ENCODE measurements at places on chromosomes 16 and 17. TPM values are rescaled to one million over a fixed set of nuclear protein-coding genes. Genes with fewer than 3 reads are reported as not detected.

DNA sequence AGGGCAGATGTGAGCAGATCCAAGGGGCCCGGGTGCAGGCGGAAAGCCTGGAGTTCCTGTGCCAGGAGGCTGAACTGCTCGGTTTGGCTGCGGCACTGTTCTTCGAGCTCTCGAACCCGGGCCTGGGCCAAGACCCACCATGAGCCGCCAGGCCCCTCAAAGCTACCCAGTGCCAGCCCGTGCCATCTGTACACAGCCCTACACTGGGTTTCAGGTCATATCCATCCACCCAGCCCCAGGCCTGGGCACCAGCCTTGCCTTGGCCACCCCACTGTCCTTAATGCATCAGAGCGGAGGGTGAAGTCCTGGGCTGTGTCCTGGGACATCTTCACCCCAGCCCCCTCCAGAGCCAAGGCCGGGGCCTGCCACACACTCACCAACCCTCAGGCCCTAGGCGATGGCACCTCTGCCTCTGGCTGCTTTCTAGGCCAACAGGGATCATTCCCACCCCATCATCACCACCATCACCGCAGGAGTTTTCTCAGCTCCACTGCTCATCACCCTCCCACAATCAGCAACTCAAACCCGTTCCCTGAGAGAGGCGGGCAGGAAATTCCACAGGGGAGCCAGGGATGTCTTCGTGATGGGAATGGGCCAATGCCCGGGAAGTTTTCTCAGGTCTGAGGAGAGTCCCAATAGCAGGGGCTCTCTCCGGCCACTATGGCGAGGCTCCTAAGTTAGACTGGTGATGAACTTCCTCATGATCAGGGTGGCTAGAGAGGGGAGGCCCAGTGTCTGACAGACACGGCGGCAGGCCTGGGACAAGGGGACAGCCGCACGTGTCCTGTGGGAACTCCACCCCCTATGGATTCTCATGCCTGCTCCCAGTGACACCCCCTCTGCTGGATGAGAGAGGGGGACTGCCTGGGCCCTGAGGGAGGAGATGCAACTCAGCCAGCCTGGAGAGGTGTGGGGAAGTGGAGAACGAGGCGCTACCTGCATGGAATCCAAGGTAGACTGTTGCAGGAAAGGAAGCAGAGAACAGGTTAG, 9.1 kb downstream of the TSPOAP1 start:
- no peak for DNase-seq

GRCh38 chr16:14569213-14569612, 60.8 kb downstream of the PARN start:
- no peak for DNase-seq

DNA sequence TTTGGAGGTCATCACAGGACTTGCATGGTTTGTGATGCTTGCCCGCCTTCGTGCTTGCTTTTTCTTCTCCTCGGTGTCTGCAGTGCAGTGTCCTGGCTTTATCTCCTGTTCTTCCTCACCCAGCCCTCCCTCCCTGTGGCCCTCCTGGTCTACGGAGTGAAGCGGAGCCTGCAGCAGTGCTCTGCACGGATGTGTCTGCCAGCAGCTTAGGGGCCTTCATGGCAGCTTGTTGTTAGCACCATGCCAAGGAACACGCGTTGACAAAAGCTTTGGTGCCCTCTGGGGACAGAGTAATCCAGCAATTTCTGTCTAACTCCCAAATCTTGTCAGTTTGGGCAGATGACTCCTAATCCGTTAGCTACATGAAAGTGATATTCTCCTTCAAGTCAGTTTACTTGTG, 9.9 kb downstream of the DHODH start:
- DNase-seq: no peak

DNA sequence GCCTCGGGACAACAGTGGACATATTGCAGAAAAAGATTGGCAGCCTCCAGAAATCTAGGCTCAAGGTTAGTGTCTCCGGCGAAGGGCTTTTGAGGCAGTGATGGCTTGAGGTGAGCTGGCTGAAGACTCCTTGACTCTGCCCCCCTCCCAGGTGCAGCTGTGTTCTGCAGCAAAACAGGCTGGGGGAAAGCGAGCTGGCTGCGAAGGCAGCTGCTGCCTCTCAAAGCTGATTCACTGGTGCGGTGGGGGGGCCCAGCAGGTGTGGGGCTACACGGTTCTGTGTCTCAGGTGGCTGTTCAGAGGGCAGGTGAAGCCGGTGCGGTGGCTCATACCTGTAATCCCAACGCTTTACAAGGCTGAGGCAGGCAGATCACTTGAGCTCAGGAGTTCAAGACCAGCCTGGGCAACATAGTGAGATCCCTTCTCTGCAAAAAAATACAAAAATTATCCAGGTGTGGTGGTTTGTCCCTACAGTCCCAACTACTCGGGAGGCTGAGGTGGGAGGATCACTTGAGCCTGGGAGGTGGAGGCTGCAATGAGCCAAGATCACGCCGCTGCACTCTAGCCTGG, 22.9 kb downstream of the C16orf96 start:
- DNase-seq: no peak

DNA sequence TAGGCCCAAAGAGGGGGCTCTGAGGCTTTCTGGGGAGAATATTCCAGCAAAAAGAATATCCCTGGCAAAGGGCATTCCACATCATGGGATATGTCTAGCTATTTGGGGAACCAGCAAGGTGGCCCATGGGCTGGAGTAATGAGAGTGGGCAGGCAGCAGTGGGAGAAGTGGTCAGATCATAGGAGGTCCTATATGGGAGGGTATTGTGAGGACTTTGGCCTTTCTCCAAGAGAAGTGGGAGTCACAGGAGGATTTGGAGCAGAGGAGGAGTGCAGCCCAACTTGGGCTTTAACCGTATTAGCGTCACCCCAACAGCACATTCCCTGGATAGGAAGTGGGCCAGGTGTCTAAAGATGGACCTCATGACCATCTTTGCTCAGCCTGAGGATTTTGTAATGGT, 151.4 kb downstream of the ENGASE start:
- DNase-seq: no peak

- no peak for DNase-seq
Measured at GRCh38 chr16:73717266-73717974, 579.2 kb upstream of the PSMD7 start.

DNA sequence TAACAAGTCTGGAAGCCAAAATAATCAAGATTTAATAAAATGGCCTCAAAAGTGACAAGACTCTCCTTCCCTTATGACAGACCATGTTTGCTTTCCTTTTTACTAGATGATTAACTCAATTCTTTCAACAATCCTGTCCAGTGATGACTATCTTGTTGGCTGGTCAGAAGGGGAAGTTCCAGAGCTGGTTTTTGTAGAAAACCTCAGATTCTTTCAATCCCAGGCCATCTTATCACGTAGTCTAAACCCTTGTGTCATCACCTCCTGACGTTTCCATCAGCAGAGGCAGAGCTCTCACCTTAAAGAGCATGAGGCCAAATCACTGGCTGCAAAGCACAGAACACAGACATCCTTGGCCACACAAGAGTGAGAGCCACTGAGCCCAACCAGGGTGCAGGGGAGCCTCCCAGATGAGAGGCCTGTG, 125.3 kb downstream of the ANKRD11 start:
- no peak for DNase-seq

DNA sequence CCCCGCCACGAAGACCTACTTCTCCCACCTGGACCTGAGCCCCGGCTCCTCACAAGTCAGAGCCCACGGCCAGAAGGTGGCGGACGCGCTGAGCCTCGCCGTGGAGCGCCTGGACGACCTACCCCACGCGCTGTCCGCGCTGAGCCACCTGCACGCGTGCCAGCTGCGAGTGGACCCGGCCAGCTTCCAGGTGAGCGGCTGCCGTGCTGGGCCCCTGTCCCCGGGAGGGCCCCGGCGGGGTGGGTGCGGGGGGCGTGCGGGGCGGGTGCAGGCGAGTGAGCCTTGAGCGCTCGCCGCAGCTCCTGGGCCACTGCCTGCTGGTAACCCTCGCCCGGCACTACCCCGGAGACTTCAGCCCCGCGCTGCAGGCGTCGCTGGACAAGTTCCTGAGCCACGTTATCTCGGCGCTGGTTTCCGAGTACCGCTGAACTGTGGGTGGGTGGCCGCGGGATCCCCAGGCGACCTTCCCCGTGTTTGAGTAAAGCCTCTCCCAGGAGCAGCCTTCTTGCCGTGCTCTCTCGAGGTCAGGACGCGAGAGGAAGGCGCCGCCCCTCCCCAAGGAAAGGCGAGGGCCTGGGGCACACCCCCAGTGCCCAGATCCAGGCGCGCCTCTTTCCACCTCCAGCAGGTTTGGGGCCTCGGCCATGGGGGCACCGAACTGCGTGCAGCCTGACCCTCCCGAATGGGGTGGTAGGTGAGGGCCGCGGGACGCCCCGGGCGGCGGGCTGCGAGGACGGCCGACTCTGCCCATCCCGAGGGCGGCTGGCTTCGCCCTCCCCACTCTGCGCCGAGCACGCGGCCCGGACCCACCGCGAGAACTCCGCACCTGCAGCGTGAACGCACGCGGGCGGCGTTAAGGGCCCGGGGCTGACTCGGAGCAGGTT, 664 bp downstream of the HBQ1 start:
- DNase-seq: peak; percentile 80

DNA sequence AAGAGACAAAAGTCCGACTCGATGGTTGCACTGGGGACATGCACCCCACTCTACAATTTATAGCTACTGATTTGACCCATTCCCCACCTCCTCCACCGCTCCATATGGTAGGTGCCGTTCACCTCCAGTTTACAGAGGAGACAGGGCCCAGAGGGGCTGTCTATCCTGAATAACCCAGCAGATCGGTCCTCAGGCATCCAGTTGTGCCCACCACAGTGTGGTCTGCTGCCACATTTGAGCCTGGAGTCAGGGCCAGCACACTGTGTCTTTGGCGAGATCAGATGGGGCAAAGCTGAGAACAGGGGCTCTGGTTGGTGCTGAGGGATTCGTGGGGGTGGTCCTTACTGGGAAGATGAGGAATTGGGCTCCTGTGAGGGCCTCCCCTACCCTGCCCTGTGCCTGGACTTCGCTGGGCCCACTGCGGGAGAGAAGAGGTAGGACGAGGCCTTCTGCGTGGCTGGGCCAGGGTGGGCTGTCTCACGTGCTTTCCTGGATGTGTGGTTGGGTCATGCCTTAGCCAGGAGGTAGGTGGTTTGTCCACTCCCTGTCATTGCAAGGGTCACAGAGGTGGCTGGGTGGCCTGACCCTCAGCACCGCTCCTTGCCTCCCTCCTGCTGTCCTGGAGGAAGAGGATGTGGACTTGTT, 2.8 kb downstream of the ADCY7 start:
- no peak for DNase-seq

DNA sequence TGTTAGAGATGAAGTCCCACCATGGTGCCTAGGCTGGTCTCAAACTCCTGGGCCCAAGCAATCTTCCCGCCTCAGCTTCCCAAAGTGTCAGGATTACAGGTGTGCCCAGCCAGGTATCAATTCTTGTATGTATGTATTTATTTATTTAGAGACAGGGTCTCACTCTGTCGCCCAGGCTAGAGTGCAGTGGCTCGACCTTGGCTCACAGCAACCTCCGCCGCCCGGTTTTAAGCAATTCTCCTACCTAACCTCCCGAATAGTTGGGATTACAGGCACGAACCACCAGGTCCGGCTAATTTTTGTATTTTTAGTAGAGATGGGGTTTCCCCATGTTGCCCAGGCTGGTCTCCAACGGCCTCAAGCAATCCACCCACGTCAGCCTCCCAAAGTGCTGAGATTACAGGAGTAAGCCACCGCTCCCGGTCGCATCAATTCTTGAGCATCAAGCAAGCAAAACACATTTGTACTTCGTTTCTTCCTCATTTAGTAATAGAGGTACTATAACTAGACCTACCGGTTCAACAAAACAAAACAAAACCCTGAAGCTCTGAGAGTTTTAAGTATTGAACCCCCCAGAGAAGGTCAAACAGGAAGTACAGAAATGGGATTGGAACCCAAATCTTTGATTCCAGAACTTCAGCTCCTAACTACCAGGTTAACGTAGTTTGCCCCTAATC, 1.0 kb upstream of the ZNF500 start:
- DNase-seq: no peak

- no peak for DNase-seq
Measured at GRCh38 chr16:6308176-6308575, 1024.5 kb upstream of the RBFOX1 start.

GRCh38 chr16:88353691-88354090, 29.1 kb upstream of the ZNF469 start:
- DNase-seq: no peak

DNA sequence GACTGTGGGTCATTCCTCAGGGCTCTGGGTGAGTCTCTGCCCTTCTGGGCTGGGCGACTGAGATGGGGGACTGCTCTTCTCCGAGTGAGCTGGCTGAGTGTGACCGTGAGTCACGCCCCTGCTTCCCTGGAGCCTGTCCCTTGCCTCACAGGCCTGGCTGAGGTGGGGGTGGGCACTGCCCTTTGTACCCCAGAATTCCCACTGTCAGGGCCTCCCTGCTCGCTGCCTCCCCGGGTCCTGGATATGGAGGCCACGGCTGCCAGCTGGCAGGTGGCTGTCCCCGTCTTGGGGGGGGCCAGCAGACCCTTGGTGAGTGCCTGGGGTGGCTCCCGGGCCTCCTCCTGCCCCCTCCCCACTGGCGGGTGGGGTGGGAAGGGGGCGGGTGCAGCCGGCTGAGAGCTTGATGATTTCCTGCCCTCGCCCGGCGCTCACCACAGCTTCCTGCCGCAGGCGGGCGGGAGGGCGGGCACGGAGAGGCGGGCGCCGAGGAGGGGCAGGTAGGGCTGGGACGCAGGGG, at the start of gene LAT:
TSS of gene LAT (plus strand) at position 434 of the 517 bp plus-strand sequence. CDS start 366 bp downstream, outside the sequence.
- peak; percentile 40 for DNase-seq

DNA sequence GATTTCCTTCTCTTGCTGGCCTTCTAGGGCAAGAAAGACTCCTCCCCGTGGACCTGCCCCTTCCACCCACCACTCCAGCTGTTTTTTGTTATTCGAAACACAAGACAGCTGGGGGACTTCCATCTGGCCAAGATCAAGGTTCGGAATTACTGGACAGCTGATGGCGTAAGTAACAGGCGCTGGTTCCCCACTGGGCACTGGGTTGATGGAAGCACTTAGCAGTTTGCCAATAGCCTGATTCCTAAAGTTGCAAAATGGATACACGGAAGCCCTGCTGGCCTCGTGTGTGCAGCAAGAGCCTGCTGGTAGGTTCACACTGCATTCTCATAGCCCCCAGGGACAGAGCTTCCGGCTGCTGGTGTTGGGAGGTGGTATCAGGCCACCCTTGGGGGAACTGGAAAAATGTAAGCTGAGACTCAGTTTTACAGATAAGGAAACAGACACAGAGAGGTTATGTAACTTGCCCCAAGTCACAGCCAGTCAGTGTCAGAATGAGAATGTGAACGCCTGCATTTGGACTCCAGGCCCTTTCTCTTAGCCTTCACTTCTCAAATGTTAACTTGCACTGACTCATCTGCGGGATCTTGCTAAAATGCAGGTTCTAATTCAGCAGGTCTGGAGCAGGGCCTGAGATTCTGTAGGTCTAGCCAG, 171.7 kb downstream of the KATNIP start:
- no peak for DNase-seq

DNA sequence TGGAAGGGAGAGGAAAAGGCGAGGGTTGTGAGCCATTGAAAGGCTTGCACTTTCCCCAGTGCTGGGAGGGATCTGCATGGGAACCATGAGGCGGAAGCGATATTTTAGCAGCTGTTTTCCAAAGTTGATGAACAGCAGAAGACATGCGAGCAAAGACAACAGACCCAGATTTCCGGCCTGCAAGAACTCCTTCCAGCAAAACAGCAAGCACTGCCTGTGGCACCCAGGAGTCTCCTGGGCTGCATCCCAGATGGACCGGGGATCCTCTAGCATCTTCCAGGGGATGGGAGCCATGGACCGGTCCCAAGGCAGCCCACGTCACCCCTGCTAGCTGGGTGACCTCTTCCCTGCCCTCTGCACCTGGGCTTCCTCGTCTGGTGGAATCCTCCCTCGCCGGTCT, 162.8 kb downstream of the IRF8 start:
- no peak for DNase-seq

IRX5 gene
- polyA plus RNA-seq: not detected

PVALEF gene
- not detected for polyA plus RNA-seq

KCNH4 gene
- 0.09 TPM for polyA plus RNA-seq
